Renal pelvis (tissue), 12 donors: ENCODE measurements at places on chromosomes 11 and 22. TPM values are rescaled to one million over a fixed set of nuclear protein-coding genes. Genes with fewer than 3 reads are reported as not detected.

Gene PDE2A
- polyA plus RNA-seq = 20.5 TPM

Gene PIH1D2
- 12.8 TPM for polyA plus RNA-seq

Gene NXPE4
- polyA plus RNA-seq = not detected

Gene ARHGAP8
- 51.0 TPM for polyA plus RNA-seq

Gene CDCA5
- 18.3 TPM for polyA plus RNA-seq

Gene UCP3
- polyA plus RNA-seq = 5.4 TPM

Gene SPTBN2
- 52.7 TPM for polyA plus RNA-seq

Gene EFCAB6
- polyA plus RNA-seq = 4.3 TPM

Gene HBB
- polyA plus RNA-seq = 153 TPM

Gene ART1
- not detected for polyA plus RNA-seq

Gene CLCF1
- 8.0 TPM for polyA plus RNA-seq

Gene TBX10
- not detected for polyA plus RNA-seq

DNA sequence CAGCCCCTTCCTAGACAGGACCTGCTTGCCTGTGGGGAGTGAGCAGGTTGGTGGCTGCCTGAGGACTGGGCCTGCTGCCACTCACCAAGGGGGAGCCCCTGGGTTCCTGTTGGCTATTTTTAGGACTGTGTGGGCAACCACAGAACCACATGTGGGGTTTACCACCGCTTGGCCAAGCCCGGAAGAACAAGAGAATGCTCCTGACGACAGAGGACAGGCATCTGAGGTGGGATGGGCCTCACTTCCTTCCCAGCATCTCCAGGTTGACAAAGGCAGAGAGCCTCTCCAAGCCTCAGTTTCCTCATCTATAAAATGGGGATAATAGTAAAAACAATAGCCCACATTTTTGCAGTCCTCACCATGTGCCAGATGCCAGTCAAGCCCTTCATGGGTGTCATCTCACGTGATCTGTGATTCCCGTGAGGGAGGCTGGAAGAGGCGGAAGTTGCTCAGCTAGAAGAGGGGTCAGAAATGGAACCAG lies 43.6 kb downstream of the LRRC32 start:
- no peak for DNase-seq

DNA sequence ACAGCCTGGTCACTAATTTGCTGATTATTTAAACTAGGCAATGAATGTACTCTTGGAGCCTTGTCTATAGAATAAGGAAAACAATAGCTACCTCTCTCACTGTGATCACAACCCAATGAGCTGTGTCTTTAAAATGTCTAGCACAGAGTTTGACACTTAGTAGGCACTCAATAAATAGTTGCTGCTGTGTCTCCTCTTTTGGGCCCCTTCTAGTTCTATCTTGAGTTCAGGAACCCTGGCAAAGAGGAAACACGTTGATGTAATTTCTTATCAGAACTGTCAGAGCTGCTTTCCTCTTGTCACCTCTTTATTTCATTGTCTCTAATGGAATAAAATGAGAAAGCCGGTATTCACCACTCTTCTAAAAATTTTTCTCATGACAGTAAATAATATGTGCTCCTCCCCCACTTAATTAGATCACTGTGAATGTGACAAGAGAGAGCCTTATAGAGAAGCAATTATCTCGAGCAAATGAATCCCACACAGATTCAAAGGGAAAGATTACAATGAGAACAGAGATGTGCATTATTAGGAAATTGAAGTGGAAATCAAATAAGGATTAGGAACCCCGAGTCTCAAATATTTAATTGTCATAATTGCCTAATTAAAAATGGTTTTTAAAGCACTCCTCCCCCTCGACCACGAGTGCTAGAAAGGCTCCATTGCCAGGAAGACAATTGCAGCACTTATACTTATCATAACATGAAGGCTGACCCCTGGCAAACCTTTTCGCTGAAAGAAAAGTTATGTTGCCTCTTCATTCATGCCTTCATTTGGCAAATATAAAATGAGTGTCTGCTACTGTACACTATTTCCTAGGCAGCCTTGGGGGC lies 175.0 kb upstream of the BDNF start:
- DNase-seq = no peak

DNA sequence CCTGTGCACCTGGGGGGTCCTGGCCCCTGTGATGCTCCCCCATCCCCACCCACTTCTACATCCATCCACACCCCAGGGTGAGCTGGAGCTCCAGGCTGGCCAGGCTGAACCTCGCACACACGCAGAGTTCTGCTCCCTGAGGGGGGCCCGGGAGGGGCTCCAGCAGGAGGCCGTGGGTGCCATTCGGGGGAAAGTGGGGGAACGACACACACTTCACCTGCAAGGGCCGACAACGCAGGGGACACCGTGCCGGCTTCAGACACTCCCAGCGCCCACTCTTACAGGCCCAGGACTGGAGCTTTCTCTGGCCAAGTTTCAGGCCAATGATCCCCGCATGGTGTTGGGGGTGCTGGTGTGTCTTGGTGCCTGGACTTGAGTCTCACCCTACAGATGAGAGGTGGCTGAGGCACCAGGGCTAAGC lies 20.0 kb upstream of the TALDO1 start:
- DNase-seq = no peak

DNA sequence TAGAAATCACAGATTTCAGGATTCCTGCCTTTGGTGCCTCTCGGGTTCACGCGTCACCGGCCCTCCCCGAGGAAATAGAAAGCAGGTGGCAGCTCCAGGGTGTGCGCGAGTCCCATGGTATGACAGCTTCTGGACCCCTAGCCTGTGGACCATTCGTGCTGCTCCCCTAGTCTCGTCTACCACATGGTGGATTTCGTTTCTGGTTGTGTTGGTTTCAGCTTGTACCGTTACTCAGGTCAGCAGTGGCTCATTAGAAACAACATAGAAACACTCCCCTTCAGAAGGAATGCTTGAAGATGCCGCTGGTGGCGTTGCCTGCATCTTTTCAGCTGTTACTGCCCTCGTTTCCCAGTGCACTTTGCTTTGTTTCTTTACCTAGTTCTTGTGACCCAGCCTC lies 700 bp downstream of the TTC17 start:
- DNase-seq = peak; percentile 23

DNA sequence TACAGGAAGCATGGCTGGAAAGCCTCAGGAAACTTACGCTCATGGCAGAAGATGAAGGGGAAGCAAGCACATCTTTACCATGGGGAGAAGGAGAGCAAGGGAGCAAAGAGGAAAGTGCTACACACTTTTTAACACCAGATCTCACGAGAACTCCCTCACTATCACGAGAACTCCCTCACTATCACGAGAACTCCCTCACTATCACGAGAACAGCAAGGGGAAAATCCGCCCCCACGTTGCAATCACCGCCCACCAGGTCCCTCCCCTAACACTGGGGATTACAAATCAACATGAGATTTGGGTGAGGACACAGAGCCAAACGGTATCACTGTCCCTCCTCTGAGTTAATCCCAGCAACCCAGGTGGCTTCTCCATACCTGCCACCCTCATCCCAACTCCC lies 84.5 kb downstream of the MN1 start:
- DNase-seq = no peak

GRCh38 chr11:61955422-61956135 lies 5.4 kb downstream of the BEST1 start:
- no peak for DNase-seq

DNA sequence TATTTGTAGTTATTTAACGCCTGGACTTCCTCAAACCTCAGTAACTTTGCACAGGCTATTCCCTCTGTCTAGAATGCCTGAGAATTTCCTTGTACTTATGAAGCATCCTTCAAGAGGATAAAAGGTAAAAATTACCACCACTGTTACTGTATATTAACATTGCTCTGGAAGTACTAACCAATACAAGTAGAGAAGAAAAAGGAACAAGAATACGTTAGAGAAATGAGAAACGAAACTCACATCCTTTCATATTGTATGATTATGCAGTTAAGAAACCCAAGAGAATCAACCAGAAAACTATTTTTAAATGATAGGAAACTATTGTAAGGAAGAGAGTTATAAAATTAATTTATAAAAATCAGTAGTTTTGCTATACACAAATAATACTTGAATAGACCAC lies 48.2 kb upstream of the OR5P2 start:
- no peak for DNase-seq

GRCh38 chr11:128388206-128388815 lies 199.0 kb downstream of the ETS1 start:
- DNase-seq = no peak

DNA sequence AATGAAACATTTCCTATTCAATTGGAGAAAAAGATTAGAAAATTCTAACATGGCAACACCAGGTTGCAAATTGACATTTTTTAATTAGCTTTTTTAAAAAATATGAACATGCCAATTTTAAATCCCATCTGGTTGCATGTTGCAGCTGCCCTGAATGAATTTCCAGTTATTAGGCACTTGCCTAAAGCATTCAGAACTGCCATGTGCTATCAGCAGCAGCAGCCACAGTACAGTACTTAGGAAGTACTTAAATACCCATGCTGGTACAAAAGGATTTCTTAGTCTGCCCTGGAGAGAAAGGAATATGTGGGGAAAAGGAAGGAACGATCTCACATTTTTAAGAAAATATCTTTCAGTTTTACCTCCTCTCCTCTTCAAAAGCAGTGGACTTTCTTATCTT lies 46.2 kb downstream of the FAM168A start:
- DNase-seq = no peak

DNA sequence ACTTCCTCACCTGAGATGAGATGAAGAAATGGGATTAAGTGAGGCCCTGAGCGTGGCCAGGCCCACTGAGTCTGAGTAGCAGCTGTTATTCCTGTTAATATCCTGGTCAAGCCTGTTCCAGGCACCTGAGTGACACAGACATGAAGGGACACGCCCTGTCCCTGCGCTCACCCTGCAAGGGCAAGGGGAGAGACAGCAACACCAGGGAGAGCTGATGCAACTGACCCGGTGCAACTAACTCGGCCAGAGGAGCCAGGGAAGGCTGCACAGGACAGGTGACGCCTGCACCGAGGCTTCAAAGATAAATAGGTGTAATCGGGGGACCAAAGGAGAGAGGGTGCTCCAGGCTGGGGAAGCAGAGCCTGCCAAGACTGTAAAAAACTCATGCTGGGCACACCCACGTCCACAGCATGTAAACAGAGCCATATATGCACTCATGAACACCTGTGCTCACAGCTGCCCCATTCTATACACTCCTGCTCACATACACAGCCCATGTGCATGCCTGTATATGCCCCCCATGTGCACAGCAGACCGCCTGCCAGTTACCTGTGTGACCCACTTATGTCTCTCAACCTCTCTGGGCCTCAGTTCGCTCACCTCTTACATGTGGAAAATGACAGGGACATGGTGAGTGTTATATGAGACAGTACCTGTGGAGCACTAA lies 22.8 kb upstream of the GCAT start:
- DNase-seq = no peak

GRCh38 chr11:32849761-32850160 lies 20.0 kb downstream of the PRRG4 start:
- no peak for DNase-seq

GRCh38 chr11:35363246-35363801 lies 56.0 kb downstream of the SLC1A2 start:
- no peak for DNase-seq

DNA sequence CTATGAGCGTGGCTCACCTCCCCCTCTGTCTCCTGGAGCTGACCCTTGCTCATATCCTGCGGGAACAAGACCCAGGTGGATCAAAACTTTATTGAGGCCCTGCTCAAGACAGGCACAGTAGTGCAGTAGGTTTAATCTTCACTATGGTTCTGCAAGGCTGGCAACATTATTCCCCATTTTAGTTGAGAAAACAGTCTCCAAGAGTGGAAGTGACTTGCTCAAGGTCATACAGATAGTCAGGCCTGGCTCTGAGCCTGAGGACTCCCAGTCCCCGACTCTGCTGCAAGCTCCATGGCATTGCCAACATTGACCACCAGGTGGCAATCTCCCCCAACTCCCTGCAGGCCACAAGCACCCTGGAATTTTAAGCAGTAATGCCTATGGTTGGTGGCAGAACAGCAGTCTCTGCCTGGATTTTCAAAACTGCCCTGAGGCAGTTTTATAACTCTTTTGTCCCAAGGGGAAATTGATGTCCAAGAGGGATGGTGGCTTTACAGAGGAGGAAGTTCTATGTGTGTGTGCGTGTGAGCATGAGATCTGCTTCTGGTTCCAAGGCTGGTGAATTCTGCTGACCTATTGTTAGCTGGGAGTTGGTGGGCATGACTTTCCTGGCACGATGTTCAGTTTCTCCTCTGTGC lies 34.1 kb downstream of the NEU3 start:
- peak; percentile 73 for DNase-seq

GRCh38 chr11:27087432-27087831 lies 46.8 kb downstream of the BBOX1 start:
- no peak for DNase-seq

GRCh38 chr22:45843986-45844385 lies 133.0 kb downstream of the WNT7B start:
- peak; percentile 29 for DNase-seq

DNA sequence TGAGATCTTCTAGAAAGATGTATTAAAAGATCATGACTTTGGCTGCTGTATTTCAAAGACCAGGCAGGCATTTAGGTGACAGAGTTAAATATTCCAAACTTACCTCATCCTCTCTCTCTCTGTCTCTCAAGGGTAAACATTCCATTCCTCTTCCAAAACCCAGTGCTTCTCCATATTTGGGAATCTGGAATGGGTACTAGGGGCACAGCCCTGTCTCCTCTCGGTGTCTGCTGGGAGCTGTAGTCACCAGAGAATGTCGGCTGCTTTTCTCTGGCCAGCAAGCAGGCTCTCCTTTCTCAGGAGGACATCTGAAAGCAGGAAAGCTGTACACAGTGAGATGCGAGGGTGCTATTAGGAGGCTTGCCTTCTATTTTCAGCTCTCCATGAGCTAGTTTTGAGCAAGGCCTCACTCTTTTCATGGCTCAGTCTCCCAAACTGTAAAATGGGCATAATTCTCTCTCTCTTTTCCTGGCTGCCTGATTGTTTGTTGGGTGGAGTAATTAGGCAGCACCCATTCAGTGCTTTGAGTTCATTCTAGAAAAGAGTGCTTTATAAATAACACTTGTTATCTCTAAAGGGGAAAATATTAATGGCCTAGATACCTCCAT lies 9.3 kb upstream of the PEX26 start:
- DNase-seq = no peak
